ENCODE measurements at places on chromosomes 7 and 10.

DNA sequence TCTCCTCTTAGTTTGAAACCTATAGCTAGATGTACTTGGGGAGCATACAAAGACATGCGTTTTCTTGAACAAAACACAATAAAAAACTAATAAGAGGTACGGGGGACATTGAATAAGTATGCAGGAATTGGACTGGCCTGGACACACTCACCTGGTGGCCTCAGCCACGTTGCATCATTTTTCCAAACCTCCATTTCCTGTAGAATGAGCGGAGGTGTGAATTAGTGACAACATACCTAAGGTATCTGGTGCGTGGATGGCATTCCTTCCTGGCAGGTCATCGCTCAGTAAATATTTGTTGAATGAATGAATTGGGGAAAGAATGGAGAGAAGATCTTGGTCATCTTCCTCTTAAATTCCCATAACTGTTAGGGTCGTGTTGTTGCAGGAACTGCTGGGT, 103.2 kb upstream of the CTBP2 start:
- DNase-seq: no peak

GRCh38 chr10:121999301-121999700, 10.3 kb downstream of the TACC2 start:
- DNase-seq: no peak

- no peak for DNase-seq
These were observed 289.5 kb upstream of the PFKP start for GRCh38 chr10:2777666-2778355.

DNA sequence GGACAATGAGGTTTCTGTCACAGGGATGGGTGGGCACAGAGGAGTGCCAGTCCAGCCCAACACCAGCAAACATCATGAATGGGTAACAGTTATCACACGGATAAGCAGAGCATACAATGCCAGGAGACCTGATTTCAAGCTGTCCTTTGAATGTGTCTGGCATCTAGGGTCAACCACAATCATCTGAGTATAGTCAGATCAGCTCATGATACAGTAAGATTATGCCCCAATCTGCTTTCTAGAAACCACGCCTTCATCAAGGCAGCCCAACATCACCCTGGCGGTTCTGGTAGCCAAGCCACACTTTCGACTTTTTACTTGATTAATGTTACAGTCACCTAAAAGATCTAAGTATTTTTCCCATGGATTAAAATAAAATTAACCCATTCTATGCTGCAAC, 10.5 kb downstream of the FAM171A1 start:
- no peak for DNase-seq

DNA sequence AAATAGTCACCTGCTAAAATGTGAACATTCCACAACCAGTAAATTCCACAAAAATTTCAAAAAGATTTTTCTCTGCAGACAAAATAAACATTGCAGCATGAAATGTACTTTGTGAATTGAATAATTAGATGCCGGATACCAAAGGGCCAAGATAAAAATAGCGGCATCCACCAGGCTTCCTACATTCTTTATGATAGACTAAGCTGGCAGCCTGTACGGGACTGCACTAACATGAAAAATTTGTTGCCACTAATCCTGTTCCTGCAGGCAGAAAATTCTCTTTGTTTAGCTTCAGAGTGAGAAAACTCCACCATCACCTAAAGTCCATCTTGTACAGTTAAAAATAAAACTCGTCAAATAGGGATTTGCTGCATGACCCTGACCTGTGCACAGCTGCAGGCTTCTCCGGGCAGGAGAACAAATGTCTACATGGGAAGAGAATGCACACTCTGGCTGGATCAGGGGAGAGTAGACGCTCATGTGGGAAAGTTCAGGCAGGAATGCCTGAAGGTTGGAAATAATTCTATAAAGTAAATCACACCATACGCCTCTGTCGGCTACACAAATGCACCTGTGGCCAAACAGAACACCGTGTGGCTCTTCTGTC, 15.6 kb upstream of the ADO start:
- no peak for DNase-seq

GRCh38 chr10:53003094-53003493, 230.5 kb upstream of the MBL2 start:
- no peak for DNase-seq

GRCh38 chr10:12165999-12166775, 29.5 kb downstream of the NUDT5 start:
- no peak for DNase-seq

DNA sequence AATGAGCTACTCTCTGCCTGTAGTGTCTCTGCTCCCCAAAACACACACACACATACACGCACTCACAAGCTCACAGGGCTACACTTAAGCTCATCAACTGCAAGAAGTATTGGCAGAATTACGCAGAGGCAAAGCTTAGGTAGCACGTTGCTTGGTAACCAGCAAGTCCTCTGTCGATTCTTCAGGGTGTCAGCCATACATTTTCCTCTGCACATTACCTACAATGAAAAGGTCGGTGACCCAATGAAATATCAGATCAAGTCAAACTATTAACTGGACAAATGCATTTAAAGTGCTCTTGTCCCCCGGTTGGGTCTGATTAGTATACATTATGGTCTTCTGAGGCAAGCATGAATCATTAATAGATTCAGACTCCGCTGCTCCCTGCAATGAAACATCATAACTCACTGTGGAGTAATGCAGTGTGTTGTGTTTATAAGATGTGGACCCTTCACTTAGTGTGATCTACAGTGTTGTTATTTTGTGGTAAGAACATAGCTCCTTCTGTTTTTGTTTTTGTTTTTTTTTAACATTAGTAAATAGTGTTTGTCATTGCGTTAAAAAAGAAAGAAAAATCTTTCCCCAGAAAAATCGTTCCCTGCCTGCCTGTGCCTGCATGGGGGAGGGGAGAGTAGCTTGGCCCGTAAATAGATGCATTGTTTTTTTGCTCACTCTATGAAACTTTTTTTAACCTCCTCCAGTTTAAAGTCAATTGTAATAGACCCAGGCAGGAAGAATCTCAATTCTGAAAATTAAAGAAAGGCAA, 325.5 kb downstream of the SFMBT2 start:
- DNase-seq: no peak

- no peak for DNase-seq
These were observed 132.6 kb downstream of the MAGI2 start for GRCh38 chr7:79320741-79321473.

DNA sequence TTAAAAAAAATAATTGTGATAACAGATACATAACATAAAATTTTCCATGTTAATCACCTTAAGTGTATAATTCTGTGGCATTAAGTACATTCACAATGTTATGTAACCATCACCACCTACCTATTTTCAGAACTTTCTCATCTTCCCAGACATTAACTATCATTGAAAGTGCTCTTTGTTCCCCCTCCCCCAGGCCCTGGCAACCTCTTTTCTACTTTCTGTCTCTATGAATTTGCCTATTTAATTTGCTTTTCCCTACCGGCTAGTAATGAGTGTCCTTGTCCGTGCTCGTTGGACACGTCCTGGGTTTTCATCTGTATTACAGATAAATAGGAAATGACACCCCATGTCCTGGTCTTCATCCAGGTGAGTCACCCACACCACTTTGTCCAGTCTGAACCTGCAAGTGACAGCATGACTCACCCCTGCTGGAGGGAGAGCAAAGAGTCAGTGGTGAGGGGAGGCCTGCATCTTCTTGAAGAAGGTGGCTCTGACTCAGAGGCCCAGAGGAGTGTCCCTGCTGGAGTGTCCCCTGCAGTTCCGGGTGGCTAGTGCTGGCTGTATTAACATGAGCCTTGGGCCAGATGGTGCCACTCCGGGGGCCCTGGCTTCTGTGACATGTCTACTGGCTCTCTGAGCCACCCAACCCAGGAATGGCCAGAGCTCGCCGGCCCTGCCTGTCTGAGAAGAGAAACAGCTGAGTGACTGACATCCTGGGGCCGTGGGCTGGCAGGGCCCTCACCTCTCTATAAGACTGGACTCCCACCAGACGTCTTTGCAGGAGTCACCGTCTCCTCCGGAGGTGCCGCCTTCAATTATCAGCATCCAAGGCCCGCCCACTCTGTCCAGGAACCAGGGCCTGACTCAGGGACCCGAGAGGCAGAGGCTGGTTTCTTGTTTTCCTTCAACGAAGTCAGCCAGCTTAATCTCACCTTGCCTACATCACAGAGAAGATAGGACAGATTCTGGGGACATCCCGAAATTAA, 503.2 kb upstream of the MKI67 start:
- DNase-seq: no peak

DNA sequence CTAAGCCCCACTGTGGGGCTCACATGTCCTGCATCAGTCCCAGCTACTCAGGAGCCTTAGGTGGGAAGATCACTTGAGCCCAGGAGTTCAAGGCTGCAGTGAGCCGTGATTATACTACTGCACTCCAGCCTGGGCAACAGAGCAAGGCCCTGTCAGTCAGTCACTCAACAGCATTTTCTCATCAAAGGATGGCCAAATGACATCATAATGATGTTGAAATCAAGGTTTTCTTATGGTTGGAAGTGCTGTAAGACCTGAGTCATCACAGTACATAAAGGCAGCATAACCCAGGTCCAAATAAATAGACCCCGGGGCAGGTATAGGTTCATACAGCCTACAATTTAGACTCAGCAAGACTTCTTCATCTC, 341.1 kb downstream of the PARD3 start:
- no peak for DNase-seq

DNA sequence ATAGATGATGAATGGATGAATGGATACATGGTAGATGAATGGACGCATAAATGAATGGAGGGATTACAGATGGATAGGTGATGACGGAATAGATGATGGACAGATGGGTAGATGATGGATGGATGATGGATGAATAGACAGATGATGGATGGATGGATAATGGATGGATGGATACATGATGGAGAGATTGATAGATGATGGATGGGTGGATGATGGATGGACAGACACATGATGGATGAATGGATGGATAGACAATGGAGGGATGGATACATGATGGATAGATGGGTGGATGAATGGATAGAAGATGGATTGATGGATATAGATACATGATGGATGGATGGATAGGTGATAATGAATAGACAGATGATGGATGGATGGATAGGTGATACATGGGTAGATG, 8.8 kb upstream of the PDGFA start:
- no peak for DNase-seq

DNA sequence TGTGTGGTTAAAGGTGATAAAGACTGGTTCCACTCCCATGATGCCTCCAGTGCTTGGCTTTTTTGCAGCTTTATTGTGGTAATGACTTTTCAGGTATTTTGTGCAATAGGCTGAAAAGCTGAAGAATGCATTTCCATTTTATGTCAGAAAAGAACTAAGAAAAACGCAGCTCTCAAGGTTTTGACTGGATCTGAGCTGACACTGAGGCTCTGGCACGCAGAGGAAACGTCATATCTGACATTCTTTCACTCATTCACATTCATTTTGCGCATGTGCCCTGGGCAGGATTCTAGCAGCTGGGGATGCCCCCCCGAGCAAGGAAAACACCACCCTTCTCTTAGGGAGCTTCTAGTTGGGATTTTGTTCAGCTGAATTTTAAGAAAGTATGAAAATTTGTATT, 408.5 kb upstream of the MKI67 start:
- no peak for DNase-seq

- no peak for DNase-seq
These were observed 221.7 kb downstream of the PHTF2 start for GRCh38 chr7:78020136-78020873.

- no peak for DNase-seq
These were observed 56.5 kb downstream of the KIAA1549 start for GRCh38 chr7:138924501-138925225.

DNA sequence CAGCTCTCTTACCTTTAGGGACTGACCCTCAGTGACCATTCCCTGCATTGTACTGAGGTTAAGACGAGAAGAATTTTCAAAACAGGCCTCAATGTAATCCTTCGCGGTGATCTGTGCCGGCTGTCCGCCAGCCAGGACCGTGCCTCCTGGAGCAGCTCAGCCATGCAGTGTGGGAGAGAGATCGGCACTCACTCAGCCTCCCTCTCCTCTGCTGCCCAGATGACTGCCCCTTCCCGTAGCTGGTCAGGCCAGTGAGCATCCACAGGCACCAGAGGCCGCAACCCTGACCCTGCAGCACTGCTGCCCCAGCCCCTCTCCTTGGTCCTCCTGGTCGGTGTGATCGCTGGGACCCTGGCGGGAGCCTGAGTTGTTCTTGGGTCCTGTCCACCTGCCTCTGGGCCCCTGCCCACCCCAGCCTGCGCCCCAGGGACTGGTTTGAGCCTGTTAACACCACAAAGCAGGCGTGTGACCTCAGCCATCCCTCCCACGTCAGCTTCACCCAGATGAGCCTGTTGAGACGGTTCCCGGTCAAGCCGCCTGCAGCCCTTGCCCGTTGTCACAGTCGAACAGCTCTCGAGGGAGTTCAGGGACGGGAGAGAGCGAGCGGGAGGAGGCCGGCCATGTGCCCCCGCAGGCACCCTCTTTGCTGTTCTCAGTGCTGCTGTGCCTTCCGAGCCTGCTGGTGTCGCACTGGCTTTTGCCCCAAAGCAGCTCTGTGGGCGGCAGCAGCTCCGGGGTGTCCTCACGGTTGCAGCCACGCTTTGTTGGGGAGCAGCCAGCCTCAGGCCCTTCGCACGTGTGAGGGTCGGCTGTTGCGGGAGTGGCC, 37.2 kb downstream of the NKX6-2 start:
- no peak for DNase-seq

- no peak for DNase-seq
These were observed 141.4 kb downstream of the VTI1A start for GRCh38 chr10:112588225-112588990.

- no peak for DNase-seq
These were observed 11.7 kb downstream of the UCN3 start for GRCh38 chr10:5376450-5376849.

GRCh38 chr7:121061677-121062582, 73.4 kb downstream of the CPED1 start:
- no peak for DNase-seq

- no peak for DNase-seq
These were observed 120.2 kb downstream of the CACNB2 start for GRCh38 chr10:18260310-18260922.

DNA sequence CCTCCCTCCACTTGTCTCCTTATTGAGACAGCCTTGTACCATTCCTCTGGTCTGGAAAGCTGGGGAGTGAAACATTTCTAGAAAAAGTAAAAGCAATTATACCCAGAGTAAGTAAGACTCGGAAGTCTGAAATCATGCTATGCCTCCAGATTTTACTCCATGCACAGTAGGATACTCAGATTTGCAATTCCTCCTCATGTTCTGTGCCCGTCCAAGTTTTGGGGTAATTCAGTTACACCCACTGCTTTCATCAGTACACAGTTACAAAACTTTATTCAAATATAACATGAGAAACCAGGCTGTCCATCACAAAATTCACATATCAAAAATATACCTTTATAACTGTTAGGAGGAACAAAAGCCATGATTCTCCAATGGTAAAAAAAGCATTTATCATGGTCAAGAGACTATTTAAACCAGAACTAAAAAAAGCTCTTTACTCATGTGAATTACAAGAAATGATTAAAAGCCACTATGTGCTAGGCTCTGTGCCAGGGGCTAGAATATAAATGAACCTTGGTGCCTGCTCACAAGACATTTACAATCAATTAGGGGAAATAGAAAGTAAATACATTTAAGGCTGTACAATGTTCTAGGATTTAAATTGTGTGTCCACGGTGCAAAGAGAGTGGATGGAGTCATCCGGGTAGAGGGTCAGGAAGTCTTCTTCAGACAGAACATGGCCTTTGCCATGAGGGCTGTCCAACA, 320.2 kb downstream of the ELMO1 start:
- no peak for DNase-seq

All from ecto neural progenitor cell (in vitro differentiated cells).